Coronary artery (tissue), 2 donors: ENCODE measurements at places on chromosomes 4 and X.

DNA sequence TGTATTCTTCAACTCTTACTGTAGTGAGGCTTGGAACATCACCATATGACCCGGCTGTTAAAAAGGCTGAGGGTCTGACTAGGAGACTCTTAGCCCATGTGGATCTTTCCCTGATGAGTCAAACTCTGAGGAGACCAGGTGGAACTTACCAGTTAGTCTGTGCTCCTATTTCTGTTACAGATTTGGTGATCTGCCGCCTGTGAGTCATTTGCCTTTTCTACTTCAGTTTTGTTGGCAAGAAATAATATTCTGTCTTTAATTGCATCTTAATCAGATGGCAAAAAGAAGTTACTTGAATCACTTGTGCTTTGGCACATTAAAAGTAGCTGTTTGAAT is 48.4 kb downstream of the MTM1 start:
- DNase-seq, result no peak

DNA sequence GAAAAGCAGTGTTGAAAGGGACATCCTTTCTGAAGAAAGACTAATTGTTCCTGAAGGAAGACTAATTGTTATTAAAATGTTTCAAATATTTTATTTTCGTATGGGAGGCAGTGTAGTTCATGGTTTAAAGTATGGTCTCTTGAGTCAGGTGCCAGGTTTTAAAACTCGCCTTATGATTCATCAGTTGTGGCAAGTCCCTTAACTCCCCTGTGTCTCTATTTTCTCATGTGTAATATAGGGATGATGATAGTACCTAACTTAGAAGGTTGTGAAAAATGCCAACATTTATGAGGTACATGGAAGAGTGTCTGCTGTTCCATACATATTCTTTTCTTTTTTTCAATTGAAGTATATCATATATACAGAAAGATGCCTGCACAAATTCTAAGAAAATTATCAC is 414.2 kb upstream of the DIPK2B start:
- DNase-seq, result no peak

DNA sequence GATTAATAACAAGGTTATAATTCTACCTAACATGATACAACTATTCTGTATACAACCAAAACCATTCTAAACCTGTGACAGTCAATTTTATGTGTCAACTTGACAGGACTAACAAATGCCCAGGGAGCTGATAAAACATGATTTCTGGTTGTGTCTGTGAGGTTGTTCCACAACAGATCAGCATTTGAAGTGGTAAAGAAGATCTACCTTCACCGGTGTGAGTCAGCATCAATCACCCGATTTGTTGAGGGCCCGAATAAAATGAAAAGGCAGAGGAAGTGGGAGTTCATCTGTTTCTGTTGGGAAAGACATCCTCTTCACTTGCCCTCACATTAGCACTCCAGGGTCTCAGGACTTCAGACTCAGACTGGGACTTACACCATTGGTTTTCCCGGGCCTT is 187.9 kb downstream of the MAB21L2 start:
- no peak for DNase-seq

DNA sequence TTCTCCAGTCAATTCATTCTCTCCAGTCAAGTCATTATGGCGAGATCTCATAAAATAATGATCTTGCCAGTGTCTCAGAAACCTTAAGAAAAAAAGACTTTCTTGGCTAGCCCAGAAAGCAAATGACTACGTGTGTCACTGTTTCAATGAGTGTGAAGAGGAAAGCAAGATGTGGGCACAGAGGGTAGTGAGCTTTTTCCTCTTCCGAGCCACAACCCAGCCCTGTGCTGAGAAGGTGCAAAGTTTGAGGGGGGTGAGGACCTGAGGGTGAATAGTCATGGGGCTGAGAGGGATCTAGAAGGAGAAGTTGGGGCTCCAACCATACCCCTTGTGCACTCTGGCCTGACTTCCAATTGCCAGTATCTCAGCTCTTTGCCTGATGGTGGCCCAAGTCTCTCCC is 85.6 kb upstream of the EGFL6 start:
- DNase-seq, result no peak
